ENCODE measurements at places on chromosomes 11 and 22.

- no peak for DNase-seq
Observed at GRCh38 chr22:37160027-37160426, 10.3 kb upstream of the IL2RB start.

- no peak for DNase-seq
Observed at GRCh38 chr11:2586087-2586792, 113.6 kb downstream of the KCNQ1OT1 start.

GRCh38 chr22:49255154-49255553 lies 572.5 kb downstream of the BRD1 start:
- DNase-seq = no peak

- no peak for DNase-seq
Observed at GRCh38 chr11:104191124-104191523, 27.2 kb upstream of the PDGFD start.

DNA sequence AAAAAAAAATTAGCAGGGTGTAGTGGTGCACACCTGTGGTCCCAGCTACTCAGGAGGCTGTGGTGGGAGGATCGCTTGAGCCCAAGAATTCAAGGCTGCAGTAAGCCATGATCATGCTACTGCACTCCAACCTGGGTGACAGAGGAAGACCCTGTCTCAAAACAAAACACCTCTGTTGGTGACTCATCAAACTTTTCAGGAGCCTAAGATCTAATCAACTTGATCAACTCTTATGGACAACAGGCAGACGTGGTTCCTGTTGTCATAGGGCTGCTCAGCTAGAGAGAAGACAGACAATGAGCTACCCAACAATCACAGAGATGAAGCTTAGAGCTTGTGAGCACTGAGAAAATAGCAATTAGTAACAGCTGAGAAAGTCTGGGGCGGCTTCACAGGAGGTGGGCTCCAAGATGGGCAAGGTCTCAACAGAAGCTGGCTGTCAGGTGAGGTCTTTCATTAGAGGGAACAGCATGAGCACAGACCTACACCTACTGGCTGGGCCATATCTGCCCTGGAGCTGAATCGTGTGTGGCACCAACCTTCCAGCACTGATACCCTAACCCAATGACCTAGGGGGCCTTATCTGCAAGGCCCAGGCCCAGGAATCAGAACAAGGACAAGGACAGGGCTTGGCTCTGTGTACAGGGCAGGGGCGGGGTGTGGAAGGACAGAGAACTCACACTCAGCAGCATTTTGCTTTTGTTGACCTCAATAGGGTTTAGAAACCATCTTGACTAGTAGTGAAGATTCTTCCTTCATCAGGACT lies 7.2 kb upstream of the UCP3 start:
- DNase-seq = no peak

- no peak for DNase-seq
Observed at GRCh38 chr22:45469281-45470073, 33.2 kb upstream of the FBLN1 start.

DNA sequence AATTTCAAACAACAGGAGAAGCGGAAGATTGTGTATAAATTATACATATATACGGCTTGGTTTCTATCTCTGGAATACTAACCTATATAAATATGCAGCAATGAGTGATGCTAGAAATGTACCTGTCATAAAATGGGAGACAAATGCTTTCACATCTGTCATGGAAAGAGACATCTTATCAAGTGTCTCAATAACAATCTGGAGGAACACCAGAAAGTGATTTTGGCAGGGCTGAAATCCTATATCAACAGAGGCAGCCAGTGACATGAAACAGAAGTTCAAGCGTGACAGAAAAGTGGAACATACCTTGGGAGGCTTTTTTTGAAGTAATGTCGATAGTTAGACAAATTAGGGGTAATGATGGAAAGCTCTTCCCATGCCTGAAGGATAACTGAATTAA lies 834.6 kb downstream of the JRKL start:
- no peak for DNase-seq

DNA sequence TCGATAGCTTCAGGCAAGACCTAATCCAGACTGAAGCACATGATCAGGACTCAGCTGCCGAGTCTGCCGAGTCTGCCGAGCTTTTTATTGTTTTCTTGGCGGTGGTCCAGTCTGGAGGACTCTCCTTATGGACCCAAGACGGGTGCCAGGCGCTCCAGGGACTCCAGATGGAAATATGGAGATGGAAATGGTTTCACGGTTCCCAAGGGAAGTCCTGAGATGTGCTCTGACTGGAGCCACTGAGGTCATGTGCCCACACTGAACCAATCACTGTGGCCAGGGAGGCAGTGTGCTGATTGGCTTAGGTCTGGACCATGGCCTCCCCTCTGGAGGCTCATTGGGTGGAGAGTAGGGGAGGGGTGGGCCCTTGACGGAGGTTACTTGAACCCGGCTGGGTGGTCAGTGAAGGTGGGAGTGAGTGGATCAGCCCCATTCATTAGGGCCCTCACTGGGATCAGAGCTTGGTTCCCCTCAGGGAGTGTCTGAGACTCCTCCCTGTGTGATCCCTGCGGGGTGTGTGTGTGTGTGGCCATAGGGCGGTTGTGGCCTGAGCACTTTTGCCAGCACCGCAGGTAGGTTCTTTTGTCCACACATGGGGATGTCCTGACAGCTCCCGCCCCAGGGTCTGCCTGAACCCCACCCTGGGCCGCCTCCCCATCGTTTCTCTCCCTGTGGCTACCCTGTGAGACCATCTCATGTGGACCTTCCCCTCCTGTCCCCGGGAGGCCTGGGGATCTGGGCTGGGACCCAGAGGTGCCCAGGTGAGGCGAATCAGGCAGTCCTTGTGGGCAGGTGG lies 14.0 kb downstream of the RPS6KA4 start:
- no peak for DNase-seq

- DNase-seq = no peak
Observed at GRCh38 chr11:120339394-120339890, 3.2 kb downstream of the ARHGEF12 start.

- no peak for DNase-seq
Observed at GRCh38 chr22:19822301-19823117, 32.2 kb downstream of the GNB1L start.

DNA sequence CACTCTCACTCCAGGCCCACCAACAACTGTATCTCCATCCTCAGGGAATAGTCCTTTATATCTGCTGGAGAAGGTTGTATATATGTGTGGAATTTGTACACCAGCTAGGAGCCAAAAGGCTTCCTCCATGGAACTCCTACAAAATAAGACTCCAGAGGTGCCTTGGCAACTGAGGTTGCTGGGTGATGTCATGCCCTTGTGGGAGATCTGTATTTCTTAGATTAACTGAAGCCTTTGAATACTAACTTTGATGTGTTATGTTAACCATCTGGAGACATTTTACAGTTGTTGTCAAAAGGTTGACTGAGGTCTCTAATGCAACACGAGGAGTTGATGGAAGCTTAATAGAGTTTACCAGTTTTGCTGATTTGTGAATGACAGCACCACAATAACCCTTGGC lies 139.5 kb upstream of the TTC12 start:
- no peak for DNase-seq

GRCh38 chr22:50209893-50210292 lies 9.1 kb downstream of the SELENOO start:
- DNase-seq = peak; percentile 37

- no peak for DNase-seq
Observed at GRCh38 chr22:44895296-44896055, 114.3 kb downstream of the PHF21B start.

DNA sequence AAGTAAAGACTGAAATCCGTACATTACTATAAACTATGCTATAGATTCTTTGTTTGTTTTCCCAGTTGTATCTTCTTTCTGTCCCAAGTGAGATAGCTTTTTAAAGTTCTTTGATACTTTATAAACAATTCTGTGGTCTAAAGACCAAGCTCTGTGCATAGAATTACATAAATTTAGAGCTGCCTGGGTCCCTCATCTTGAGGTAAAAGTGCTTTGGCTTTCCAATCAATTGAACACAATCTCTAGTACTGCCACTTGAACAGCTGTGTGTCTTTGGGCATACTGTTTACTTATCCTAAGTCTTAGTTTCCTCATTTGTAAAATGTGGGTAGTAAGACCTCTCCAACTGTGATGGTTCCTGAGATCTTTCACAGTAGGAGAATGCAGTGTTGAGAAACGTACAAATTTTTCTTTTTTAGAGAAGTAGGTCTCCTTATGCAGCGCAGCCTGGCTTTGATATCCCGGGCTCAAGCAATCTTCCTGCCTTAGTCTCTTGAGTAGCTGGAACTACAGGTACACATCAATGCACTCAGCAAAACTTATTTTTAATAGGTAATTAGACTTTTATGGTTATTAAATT lies 2.5 kb upstream of the EED start:
- DNase-seq = no peak

DNA sequence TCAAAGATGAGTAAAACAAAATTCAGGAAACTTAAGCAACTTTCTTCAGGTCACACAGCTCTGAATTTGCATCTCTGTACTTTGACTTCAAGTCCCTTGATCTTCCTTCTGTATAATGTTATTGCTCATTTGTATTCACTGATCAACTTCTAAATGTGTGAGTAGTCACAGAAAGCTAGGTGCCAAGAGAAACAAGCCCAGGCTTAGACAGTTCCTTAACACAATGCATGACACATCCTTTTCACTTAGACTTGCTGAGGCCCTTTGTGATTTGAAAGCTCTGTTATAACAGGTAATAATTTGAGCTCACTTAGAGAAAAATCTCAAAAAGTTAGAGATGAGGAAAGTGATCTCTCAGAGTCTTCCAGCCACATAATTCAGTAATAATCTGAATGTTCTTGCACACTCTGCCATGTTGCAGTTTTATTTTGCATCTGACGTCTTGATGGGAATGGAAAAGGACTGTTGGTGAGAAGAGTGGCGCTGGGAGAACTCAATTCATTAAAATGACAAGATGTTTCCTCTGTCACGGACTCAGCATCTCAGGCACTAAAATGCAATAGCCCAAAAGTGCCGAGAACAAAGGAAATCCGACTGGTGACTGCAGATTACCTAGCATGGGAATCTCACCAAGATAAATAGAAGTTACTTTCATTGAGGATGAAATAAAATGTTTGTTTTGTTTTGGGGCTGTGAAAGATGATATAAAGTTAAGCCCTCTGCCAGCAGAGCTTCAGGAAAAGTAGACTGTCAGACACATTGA lies 665.3 kb downstream of the OPCML start:
- DNase-seq = no peak

- DNase-seq = no peak
Observed at GRCh38 chr11:125094731-125095130, 16.7 kb downstream of the TMEM218 start.
